Activated naive CD4-positive, alpha-beta T cell treated with anti-CD3 and anti-CD28 coated beads, Interleukin-2, amount 10 ng/mL, durations not matched to agents 7 days and 5 days (primary cell): ENCODE measurements at places on chromosomes 16 and 17.

DNA sequence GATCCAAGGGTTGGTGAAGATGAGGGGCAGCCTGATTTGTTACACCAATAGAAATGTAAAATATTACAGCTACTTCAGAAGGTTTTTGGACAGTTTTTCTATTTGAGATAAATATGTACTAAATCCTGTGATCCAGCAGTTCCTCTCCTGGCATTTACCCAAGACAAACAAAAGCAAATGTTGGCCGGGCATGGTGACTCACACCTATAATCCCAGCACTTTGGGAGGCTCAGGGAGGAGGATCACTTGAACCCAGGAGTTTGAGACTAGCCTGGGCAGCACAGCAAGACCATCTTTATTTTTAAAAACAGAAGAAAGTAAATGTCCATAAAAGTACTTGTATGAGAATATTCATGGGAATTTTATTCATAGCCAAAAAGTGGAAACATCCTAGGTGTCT, 64.8 kb upstream of the MRC2 start:
- no peak for DNase-seq

GRCh38 chr16:50290856-50291255, 24.5 kb downstream of the ADCY7 start:
- no peak for DNase-seq

GRCh38 chr17:50554201-50554600, 6.3 kb upstream of the CACNA1G start:
- no peak for DNase-seq

- DNase-seq = no peak
These were observed 87.2 kb upstream of the IRX3 start for GRCh38 chr16:54373534-54374520.

GRCh38 chr17:69198238-69198637, 30.4 kb downstream of the ABCA10 start:
- no peak for DNase-seq

DNA sequence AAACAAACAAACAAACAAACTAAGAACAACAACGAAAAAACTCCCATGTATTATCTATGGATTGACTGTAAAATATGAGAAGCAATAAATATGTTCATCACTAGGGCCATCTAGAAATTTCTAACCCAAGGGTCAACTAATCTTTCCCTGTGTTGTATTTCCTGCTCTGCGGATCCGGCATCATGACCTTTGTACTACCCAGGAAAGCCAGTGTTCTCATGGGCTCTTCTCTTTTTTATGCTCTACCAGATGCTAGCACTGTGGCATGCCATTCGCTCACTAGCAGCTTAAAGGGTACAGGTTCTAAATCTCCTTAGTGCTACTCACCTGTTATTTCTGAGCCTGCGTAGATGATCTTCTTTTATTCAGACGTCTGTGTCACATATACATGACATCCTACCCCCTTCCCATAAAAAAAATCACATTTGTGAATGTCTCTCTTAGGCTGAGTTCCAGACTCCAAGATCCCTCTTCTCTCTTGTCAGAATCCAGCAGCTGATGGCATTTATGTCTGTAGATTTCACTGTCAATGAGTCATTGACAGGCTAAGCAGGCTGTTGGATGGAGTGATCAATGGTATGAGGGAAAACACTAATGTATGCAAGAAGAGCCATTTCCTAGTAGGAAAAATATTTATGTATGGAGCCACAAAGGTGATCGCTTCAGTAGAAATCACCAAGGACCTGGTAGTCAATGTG, 100.0 kb downstream of the WWOX start:
- DNase-seq = no peak

- no peak for DNase-seq
These were observed 21.6 kb upstream of the TOB1 start for GRCh38 chr17:50887705-50888245.

DNA sequence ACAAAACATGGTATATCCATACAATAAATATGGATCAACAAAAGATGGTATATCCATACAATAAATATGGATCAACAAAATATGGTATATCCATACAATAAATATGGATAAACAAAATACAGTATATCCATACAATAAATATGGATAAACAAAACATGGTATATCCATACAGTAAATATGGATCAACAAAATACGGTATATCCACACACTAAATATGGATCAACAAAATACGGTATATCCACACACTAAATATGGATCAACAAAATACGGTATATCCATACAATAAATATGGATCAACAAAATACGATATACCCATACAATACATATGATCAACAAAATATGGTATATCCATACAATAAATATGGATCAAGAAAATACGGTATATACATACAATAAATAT, 8.1 kb downstream of the METTL16 start:
- DNase-seq = no peak

DNA sequence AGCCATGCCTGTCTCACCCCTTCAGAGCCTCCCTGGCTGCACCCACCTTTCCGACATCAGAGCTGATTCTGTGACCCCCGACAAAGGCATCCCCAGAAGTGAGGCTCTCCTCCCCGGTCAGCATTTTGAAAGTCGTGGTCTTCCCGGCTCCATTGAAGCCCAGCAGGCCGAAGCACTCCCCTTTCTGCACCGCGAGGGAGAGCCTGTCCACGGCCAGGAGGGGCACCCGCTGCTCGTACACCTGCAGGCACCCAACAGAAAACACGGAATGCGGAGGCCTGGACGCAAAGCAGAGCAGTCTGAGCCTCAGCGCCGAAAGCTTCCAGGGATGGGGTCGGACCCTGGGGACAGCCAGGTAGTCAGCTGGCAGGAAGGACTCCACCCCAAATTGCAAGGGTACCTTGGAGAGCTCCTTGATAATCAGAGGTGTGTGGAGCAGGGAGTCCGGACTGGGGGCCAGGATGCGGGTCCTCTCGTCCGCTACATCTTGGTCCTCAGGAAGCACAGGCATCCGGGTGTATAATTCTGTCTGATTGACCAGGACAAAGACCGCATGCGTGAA, 13.1 kb upstream of the RNPS1 start:
- DNase-seq = no peak

DNA sequence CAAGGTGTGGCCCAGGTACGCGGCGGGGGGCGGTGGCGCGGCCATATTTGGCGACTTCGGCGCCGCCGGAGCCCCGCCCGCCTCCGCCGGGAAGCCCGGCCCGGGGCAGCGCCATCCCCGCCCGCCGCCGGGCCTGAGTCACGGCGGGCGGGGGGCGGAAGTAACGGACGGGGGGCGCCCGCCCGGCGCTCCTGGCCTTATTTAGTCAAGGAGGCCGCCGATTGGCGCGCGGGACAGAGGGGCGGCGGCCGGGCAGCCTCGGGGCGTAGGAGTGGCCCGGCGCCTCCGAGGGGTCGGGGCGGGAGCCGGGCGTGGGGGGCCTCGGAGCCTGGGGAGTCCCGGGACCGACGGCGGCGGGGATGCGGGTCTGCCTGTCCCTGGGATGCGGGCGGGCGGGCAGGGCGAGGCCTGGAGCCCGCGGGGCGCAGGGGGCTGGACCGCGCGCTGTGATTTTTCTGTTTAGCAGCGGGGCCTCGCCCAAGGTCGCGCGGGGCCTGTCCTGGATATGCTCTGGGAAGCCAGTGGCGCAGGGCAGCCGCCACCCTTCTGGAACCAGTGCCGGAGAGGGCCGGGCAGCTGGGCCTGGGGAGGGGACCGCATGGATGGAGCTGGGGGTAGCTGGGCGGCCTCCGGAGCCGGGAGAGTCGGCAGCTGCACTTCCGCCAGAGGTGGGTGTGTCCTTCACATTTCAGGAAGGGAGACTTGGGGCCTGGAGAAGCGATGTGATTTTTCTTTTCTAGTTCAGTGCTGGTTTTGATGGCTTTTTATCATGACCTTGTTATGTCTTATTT, 2.3 kb upstream of the ACTG1 start:
- peak; percentile 84 for DNase-seq

- DNase-seq = no peak
These were observed 151.3 kb downstream of the RPTOR start for GRCh38 chr17:80695979-80696378.

DNA sequence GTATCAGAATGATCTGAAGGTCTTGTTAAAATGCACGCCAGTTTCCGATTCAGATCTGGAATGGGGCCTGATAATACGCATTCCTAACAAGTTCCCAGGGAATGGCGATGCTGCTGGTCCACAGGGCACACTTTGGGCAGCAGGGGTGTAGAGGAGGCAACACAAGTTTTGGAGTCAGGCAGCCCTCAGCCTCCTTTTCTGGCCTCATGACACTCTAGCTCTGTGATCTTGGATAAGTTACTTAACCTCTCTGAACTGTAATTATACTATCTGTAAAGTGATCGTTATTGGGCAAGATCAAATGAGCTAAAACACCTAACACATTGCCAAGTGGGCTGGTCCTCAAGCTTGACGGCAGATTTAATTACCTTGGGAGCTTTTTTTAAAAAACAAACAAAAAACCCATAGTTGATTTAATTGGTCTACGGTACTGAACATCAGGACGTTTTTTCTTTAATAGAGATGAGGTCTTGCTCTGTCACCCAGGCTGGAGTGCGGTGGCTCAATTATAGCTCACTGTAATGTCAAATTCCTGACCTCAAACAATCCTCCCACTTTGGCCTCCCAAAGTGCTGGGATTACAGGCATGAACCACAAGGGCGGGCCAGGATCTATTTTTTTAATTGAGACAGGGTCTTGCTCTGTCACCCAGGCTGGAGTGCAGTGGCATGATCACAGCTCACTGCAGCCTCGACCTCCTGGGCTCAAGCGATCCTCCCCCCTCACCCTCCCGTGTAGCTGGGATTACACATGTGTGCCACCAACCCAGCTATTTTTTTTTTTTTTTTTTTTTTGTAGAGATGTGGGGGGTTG, 10.0 kb upstream of the MRPS23 start:
- DNase-seq = peak; percentile 7

- DNase-seq = peak; percentile 55
These were observed at the start of gene AKTIP for GRCh38 chr16:53502331-53503269. Gene AKTIP (minus strand): TSS chr16:53503209. CDS start chr16:53500259, 2,950 bp downstream.

GRCh38 chr17:65226227-65226626, 89.1 kb downstream of the RGS9 start:
- DNase-seq = no peak

DNA sequence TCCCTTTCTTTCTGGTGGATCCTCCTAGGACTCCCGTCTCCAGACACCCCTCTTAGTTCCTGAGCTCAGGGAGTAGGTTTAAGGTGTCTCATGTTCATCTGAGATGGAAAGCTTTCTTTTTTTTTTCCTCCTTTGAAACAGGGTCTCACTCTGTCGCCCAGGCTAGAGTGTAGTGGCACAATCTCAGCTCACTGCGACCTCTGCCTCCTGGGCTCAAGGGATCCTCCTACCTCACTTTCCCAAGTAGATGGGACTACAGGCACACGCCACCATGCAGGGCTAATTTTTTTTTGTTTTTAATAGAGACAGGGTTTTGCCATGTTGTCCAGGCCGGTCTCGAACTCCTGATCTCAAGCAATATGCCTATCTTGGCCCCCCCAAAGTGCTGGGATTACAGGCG, 3.6 kb upstream of the GSE1 start:
- DNase-seq = no peak

DNA sequence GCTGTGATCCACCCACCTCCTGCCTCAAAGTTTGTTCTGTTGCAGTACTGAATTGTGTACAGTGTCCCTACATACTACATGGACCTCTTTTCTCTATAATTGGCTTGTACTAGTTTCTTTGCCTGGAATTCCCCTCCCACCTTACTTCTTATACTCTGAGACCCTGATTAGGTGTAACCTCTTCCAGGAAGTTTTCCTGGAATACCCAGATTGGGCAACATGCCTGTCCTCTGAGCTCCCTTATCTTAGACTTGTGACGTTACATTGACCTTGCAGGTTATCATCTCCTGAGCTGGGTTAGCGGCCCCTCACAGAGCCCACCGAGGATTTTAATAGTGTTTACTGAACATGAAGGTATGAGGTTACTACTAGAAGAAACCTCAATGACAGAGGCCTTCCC, 237.0 kb downstream of the ZNF423 start:
- DNase-seq = no peak

DNA sequence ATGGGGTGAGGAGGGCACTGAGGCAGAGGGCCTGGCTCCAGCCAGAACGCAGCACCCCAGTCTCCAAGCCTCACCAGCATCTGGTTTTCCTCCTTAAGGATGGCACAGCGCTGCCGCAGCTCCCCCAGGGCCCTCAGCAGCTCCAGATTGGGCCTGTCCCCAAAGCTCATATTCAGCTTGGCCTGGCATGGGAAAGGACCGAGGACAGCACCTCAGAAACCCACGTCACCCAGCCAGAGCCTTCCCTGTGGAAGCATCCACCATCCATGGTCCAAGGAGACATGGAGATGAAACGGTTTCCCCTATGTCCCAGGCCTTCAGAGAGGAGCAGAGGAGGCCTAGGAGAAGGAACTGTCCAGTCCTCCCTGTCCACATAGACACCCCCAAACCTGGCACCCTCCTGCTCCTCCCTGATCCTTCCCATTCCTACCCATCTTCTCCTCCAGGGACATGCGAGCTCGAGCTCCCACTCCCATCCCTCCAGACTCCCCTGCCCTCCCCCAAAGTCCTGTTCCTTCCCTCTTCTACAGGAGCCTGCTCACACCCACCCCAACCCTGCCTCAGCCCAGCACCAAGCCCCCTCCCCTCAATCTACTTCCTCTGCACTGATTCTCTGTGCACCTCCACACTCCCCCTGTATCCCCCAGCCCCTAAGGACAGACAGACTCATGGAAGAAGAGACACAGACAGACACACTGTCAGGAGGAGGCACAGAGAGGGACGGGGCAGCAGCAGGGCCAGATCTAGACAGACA, 1.8 kb downstream of the TSPOAP1 start:
- DNase-seq = no peak

DNA sequence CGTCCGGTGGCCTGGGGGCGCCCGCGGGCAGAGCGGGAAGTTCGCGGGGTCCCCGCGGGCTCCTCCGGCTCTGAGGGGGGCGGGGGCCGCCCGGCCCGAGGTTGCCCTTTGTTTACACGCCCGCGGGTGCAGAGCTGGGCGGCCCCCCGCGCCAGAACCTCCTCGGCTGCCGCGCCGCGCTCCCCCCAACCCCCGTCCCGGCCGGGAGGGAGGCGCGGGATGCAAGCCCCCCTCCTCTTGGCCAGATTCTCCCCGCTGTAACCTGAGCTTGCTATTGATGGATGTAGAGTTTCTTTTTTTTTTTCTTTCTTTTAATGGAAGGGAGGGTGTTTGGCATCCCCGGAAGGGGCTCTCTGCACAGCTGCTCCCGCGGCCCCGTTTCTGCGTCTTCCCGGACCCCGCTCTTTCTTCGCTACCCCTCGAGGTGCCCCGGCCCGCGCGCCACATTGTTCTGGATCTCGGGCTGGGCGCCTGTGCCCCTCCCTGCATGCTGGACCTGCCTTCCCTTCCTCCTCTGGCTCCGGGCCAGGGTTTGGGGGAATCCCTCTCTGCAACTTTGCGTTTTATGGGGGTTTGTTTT, 646 bp downstream of the CBX2 start:
- DNase-seq = peak; percentile 40
